ENCODE measurements at places on chromosomes 11 and 22.

DNA sequence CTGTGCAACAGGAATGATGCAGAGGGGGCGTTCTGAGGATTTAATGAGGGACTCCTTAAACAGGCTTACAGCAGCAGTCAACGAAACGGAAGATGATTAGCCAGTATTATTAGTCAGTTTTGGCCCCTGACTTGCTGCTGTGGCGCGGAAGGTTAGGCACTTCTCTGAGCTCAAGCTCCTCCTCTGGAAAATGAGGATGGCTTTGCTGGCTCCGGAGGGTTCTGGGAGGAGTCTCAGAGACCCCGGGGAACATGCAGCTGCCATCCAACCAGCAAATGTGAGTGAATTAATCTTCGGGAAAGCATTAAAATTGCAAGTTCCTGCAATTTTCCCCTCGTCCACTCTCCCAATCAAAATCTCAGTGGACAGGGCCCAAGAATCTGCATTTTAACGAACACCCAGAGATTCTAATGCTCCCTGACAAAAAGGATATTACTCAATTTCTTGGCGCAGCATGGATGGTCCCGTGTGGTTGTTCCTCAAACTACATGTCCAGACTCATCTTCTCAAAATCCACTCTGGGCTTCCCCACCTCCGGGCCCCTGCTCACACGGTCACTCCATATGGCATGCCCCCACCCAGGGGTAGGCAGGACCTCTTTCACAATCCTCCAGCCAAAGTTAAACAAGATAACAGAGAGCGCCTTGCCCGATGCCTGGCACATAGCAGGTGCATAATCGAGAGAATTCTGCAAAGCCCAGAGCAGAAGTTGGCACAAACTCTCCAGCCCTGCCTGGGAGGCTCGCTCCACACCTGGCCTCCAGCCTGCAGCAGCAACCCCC, 6.4 kb downstream of the ELFN2 start:
- H3K4me1 ChIP-seq, result peaks cover 31% of the 10 kb centered on the region
- DNase-seq, result peak; percentile 67

DNA sequence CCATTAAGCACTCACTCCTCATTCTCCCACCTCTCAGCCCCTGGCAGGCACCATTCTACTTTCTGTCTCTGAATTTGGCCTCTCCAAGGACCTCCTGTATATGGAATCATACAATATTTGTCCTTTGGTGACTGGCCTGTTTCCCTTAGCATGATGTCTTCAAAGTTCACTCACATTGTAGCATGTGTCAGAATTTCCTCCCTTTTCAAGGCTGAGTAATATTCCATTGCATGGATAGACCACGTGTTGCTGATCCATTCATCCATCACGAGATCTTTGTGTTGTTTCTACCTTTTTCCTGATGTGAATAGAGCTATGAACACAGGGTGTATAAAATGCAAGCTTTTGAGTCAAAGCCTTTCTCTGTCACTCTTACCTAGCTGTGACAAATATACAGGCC, 11.6 kb downstream of the FADS2 start:
- DNase-seq, result no peak
- no peaks in the 10 kb centered on the region for H3K27me3 ChIP-seq
- peaks cover 59% of the 10 kb centered on the region for H3K36me3 ChIP-seq
- H3K4me1 ChIP-seq, result peaks cover 6% of the 10 kb centered on the region
- no peak overlapping the region for H3K27ac ChIP-seq

- no peak for DNase-seq
- H3K36me3 ChIP-seq, result peaks cover 31% of the 10 kb centered on the region
- no peak overlapping the region for H3K4me3 ChIP-seq
- no peaks in the 10 kb centered on the region for H3K4me1 ChIP-seq
- no peak overlapping the region for H3K27ac ChIP-seq
- no peaks in the 10 kb centered on the region for H3K27me3 ChIP-seq
Measured at GRCh38 chr22:25347752-25348102, 128.3 kb downstream of the CRYBB2 start.

DNA sequence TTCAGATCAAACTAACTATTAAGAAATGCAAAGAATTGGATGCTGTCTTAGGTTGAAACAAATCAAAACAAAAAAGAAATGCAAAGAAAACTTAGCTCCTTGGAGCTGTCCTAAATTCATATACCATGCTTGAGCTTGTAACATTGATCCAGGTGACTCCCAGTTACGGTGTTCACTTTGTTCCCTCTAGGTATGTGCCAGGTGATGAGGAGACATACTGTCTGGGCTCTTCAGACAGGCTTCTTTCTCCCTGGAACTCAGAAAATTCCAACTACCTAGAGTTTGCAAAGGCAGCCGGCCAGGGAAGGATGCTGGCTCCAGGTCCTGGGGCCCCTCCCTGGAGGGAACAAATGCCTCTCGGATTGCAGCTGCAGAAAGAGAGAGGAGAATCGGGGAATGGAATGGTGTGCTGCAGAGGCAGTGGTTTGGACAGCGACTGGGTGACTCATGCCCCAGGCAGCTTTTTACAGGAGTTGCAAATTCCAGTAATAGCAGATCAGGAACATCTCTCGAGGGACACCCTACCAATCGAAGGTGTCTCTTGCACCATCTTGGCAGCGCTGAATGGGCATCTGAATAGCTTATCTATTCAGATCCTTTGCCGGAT, 12.3 kb upstream of the ASPHD2 start:
- peaks cover 7% of the 10 kb centered on the region for H3K27me3 ChIP-seq
- no peak overlapping the region for H3K4me3 ChIP-seq
- H3K36me3 ChIP-seq, result no peaks in the 10 kb centered on the region
- DNase-seq, result peak; percentile 88
- H3K27ac ChIP-seq, result no peak overlapping the region

- no peak overlapping the region for H3K27ac ChIP-seq
- peaks cover 29% of the 10 kb centered on the region for H3K4me1 ChIP-seq
- H3K36me3 ChIP-seq, result no peaks in the 10 kb centered on the region
- no peaks in the 10 kb centered on the region for H3K27me3 ChIP-seq
- H3K4me3 ChIP-seq, result no peak overlapping the region
Measured at GRCh38 chr11:12456651-12457579, 79.5 kb downstream of the PARVA start.

DNA sequence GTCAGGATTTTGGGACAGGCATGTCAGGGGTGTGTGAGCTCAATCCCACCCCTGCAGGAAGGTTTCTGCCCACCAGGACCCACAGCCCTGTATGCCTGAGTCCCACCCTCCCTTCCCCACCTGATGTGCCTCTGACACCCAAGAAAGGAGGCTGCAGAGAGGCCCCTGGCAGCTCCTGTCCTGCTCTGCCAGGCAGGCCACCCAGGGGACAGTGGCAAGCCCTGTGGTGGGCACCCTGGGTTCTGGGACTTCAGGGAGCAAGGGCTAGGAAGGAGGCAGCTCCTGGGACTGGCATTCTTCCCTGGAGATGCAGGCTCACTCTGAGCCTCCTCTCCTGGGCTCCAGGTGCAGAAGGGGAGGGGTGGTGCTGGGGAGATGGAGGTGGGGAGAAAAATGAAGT, 234.5 kb upstream of the B3GAT1 start:
- H3K4me1 ChIP-seq, result peaks cover 11% of the 10 kb centered on the region
- peaks cover 43% of the 10 kb centered on the region for H3K27me3 ChIP-seq
- H3K27ac ChIP-seq, result no peak overlapping the region
- no peak for DNase-seq
- H3K4me3 ChIP-seq, result no peak overlapping the region

DNA sequence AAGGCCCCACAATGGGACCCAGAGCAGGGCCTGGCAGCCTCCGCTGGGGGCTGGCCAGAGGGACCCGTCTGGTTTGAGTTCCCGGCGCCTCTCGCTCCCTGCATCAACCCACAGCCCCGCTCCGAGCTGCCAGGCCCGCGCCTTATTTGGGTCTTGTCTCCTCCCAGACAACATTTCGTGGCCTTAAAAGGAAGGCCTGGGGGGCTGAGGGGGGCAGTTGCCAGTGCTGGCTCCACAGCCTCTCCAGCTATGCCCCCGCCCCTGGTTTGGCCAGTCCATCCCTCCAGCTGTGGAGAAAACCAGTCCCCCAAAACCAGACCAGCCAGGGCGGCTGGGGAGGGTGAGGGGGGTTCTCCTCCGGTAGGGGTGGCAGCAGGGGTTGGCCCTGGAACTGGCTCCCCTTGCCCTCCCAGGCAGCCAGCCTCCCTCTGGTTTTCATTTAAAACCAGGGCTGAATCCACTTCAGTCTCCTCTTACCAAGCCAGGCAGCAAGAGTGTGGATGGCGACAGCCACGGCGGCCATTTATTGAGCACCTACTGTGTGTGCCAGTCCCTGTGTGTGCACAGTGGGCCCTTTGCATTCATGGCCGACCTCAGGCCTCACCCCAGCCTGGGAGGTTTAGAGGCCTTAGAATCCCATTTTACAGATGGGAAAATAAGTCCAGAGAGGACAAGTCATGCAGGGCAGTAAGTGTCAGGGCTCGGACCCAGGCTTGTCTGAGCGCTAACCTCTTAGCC, 18.6 kb downstream of the EMID1 start:
- no peak overlapping the region for H3K4me3 ChIP-seq
- no peaks in the 10 kb centered on the region for H3K27me3 ChIP-seq
- peak; percentile 78 for DNase-seq

DNA sequence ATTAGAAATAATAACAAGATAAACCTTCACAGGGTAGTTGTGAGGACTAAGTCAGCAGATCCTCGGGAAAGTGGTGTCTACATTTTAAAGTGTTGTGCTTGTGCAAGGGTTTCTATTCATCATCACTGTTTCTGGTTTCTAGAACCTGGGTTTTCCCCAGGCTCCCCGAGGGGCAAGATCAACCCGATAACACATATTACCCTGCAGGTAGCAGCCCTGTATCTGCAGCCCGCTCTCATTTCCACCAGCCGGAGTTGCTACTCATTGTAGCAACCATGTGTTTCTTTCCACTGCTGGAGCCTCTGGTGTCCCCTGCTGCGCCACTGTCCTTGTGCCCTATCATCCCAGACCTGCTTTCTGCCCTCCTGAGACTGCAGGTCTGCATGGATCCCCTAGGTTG, 67.0 kb downstream of the MIAT start:
- no peaks in the 10 kb centered on the region for H3K4me1 ChIP-seq
- no peaks in the 10 kb centered on the region for H3K27me3 ChIP-seq
- no peak overlapping the region for H3K27ac ChIP-seq
- H3K4me3 ChIP-seq, result no peak overlapping the region
- peaks cover 10% of the 10 kb centered on the region for H3K36me3 ChIP-seq

GRCh38 chr11:115275045-115275444, 229.2 kb downstream of the CADM1 start:
- DNase-seq, result no peak
- H3K27ac ChIP-seq, result no peak overlapping the region
- no peak overlapping the region for H3K4me3 ChIP-seq

DNA sequence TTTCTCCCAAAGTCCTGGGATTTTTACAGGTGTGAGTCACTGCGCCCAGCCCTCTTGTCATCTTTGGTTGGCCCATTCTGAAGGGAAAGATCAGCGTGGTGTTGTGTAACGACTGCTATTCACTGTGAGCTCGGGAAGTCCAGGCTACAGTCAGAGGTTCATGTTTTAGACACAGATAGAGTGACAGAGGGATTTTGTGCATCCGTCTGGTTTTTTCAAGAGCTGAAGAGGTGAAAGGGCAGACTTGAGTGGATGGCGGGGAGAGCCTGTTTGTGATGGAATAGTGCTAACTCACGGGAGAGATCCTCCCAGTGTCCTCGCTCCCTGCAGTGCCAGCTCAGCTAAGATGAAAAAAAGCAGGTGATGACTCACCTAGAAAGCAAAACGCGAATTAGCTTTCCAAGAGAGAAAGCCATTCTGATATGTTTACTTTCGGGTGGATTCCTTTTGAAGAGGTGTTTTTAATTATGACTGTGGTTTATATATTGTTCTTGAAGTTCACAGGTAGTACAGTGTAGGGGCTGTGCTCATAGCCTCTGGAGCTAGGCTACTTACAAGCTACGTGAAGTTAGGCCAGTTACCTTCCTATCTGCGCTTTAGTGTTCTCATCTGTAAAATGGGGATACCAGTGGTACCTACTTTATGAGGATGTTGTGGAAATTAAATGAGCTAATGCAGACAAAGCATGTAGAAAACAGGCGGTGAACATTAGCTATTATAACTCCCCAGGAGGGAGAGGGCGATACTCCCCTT, 67.2 kb downstream of the C11orf91 start:
- H3K27me3 ChIP-seq, result no peaks in the 10 kb centered on the region
- no peak overlapping the region for H3K4me3 ChIP-seq
- no peak for DNase-seq
- no peak overlapping the region for H3K27ac ChIP-seq
- H3K4me1 ChIP-seq, result no peaks in the 10 kb centered on the region

- no peaks in the 10 kb centered on the region for H3K27me3 ChIP-seq
- no peak overlapping the region for H3K27ac ChIP-seq
- H3K4me3 ChIP-seq, result no peak overlapping the region
- H3K4me1 ChIP-seq, result peaks cover 2% of the 10 kb centered on the region
Measured at GRCh38 chr11:11028017-11028692, 170.3 kb upstream of the ZBED5 start.

DNA sequence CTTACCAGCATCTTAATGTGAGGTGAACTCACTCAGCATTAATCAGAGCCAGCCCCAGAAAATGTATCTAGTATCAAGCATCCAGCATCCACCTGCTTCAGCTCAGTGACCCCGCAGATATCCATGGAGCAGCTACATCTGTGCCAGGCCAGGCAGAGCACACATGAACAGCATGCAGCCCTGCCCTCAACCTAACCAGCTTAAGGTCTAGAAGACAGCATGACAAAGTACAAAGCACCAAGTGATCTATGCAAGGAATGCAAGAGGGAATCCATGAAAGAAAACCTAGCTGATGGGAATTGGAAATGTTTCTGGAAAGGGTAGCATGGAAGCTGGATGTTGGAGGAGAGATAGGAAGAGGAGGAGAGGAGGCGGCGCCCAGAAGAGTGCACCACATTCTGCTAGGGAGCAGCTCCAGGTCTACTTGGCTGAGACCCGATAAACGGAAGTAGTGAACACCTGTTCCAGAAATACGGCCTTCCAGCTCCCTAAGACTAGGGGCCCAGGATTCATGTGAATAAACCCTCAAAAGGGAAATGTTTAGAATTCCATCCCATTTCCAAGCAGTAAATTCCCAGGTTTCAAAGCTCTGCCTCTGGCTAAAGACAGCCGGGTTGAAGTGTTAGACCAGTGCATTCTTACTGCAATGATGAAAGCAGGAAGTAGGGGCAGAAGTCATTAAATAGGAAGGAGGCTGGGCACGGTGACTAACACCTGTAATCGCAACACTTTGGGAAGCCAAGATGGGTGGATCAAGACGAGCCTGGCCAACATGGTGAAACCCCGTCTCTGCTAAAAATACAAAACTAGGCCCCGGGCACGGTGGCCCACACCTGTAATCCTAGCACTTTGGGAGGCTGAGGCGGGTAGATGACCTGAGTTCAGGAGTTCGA, 23.5 kb upstream of the L3MBTL2 start:
- H3K27me3 ChIP-seq, result no peaks in the 10 kb centered on the region
- H3K4me1 ChIP-seq, result peaks cover 24% of the 10 kb centered on the region
- H3K4me3 ChIP-seq, result no peak overlapping the region
- peaks cover 33% of the 10 kb centered on the region for H3K36me3 ChIP-seq

DNA sequence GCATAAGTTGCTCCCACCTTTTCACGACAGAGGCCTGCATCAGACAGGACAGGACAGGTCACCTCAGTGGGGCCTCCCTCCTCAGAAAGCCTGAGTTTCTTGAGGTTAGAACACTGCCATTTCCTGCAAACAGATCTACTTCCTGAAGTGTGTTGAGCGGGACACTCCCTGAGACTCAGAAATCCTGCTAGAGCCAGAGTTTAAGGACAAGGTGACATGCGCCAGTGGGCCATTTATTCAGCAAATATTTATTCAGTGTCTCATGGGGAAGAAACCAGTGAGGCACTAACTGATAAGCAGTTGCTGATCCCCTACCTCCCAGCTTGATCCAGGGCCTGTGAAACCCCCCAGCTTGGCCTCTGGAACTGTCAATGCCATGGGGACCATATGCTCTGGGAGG, 454.6 kb downstream of the SOX6 start:
- no peak overlapping the region for H3K27ac ChIP-seq
- no peaks in the 10 kb centered on the region for H3K27me3 ChIP-seq
- H3K4me3 ChIP-seq, result no peak overlapping the region
- H3K36me3 ChIP-seq, result no peaks in the 10 kb centered on the region
- H3K4me1 ChIP-seq, result peaks cover 16% of the 10 kb centered on the region

Data from muscle of leg (tissue), 16 donors.